ENCODE measurements at places on chromosomes 11 and 22.

DNA sequence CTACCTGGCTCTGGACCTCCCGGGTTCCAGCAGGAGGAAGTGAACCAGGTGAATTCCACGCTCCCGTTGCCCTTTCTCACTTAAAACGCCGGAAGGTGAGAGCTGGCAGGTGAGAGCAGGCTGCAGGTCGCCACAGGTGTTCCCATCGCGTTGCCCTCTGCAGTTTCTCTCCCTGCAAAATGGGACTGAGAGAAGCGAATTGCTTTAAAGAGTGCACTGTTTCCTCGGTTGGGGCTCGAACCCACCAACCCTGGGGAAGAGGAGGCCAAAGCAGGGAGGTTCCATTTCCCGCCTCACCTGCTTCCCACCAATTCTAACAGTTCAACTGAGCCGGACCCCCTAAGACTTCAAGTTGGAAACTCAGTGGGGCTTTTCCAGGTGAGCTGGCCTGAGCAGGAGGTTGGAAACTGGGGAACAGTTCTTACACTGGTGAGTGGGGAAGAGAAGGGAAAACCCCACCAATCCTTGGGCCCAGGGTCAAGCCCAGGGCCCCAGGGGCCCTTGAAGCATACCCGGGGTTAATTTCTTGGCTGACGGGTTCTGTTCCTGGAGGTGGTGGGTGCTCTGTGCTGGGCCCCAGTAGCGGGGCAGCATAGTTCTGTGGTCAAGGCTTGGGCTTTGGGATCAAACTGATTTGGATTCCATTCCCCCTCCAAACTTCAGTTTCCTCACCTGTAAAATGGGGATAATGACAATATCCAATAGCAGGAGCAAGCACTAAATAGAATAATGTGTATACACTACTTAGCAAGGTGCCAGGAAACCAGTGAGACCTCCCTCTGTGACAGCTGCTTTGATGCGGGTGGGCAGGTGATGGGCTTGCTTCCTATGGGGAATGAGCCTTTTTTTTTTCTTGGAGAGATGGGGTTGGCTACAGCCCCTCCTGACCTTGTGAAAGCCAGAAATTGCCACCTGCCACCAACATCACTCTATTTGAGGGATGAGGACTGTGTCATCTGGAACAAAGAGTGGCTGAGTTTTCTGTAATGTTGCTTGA is 788 bp downstream of the CD82 start:
- DNase-seq, result no peak

GRCh38 chr11:42465623-42466022 is 846.2 kb upstream of the API5 start:
- no peak for DNase-seq

DNA sequence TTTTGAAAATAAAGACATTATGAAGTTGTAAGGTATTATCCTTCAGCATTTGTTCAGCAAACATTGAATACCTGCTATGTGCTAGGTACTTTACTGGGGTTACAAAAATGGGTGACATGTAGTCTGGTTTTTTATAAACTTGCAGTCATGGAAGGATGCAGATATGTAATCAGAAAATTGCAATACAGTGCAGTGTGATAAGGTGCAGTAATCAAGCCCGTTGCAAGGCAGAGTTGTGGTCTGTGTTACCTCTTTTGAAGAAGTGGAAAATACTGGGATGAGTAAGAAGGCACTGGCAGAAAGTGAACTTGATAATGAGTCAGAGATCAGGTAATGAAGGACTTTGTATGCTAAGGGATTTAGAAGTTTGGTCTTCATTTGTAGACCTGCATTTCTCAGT is 8.1 kb downstream of the FBXO7 start:
- no peak for DNase-seq

- no peak for DNase-seq
These were observed 1.7 kb upstream of the MS4A7 start for GRCh38 chr11:60376601-60377000.

GRCh38 chr11:62796281-62796680 is 4.5 kb upstream of the TMEM223 start:
- no peak for DNase-seq

DNA sequence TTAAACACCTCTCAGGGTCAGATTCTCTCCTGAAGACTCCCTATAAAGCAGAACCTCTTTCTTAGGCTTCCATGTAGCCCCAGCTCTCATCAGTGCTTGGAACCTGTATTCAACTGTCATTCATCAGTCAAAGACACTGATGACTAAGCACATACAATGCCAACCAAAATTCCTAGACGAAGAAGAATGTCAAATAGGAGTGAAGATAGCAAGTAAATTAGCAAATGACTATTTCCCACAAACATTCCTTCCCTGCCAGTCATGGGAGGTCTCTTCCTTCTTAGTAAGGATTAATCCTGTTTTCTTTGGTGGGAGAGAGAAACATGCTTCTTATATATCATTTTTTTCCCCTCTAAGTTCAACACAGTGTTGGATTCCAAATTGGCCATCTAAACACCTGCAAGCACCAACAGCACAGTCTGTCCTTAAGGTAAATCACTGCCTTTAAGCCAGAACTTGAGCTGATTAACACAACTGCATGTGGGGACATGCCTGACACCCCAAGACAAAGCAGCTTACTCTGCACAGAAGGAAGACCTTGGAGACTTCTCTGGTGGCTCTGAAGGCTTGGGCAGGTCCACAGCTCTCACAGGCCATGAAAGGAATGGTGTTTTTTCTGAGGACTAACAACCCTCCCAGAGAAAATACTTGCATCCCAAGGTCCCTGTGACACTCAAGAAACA is 47.5 kb upstream of the ME3 start:
- DNase-seq, result no peak
